ENCODE measurements at places on chromosomes 4 and X. TPM values are rescaled to one million over a fixed set of nuclear protein-coding genes. Genes with fewer than 3 reads are reported as not detected.

DNA sequence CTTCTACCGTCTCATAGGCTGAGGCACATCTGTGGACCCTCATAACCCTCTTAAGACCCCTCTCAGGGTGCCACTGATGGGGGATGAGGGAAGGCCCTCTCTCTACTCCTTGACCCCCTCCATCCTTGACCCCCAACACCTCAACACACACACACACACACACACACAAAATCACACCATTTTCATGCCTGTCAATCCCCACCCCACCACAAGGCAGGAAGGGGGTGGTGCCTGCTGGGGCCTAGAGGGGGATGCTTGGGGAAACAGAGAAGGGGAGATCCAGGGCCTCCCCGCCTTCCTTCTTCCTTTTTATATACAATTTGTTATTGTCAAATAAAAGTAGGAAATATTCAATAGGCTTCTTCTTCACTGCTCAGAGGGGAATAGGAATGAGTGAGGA lies 1.2 kb upstream of the EBP start:
- H3K36me3 ChIP-seq: no peaks in the 10 kb centered on the region
- no peak overlapping the region for H3K4me3 ChIP-seq
- DNase-seq: no peak

DNA sequence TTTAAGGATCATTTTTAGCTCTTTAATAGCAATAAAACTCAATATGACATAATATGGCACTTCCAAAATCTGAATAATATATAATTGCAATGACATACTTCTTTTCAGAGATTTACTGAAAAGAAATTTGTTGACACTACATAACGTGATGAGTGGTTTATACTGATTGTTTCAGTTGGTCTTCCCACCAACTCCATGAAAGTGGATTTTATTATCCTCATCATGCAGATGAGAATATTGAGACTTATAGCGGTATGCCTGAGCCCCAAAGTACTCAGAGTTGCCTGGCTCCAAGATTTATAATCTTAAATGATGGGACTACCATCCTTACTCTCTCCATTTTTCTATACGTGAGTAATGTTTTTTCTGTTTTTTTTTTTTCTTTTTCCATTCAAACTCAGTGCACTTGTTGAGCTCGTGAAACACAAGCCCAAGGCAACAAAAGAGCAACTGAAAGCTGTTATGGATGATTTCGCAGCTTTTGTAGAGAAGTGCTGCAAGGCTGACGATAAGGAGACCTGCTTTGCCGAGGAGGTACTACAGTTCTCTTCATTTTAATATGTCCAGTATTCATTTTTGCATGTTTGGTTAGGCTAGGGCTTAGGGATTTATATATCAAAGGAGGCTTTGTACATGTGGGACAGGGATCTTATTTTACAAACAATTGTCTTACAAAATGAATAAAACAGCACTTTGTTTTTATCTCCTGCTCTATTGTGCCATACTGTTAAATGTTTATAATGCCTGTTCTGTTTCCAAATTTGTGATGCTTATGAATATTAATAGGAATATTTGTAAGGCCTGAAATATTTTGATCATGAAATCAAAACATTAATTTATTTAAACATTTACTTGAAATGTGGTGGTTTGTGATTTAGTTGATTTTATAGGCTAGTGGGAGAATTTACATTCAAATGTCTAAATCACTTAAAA lies 15.3 kb downstream of the ALB start:
- H3K4me3 ChIP-seq: no peak overlapping the region
- no peak for DNase-seq
- H3K36me3 ChIP-seq: no peaks in the 10 kb centered on the region
- H3K4me1 ChIP-seq: no peaks in the 10 kb centered on the region
- no peak overlapping the region for H3K27ac ChIP-seq
- no peaks in the 10 kb centered on the region for H3K27me3 ChIP-seq

GRCh38 chr4:56995525-56995924 lies 16.8 kb downstream of the POLR2B start:
- DNase-seq: no peak
- no peaks in the 10 kb centered on the region for H3K4me1 ChIP-seq
- no peak overlapping the region for H3K4me3 ChIP-seq
- no peak overlapping the region for H3K27ac ChIP-seq

- H3K36me3 ChIP-seq: no peaks in the 10 kb centered on the region
- no peaks in the 10 kb centered on the region for H3K4me1 ChIP-seq
- no peaks in the 10 kb centered on the region for H3K27me3 ChIP-seq
- no peak overlapping the region for H3K27ac ChIP-seq
- no peak overlapping the region for H3K4me3 ChIP-seq
Measured at GRCh38 chr4:75545526-75545925, 10.3 kb upstream of the ODAPH start.

DNA sequence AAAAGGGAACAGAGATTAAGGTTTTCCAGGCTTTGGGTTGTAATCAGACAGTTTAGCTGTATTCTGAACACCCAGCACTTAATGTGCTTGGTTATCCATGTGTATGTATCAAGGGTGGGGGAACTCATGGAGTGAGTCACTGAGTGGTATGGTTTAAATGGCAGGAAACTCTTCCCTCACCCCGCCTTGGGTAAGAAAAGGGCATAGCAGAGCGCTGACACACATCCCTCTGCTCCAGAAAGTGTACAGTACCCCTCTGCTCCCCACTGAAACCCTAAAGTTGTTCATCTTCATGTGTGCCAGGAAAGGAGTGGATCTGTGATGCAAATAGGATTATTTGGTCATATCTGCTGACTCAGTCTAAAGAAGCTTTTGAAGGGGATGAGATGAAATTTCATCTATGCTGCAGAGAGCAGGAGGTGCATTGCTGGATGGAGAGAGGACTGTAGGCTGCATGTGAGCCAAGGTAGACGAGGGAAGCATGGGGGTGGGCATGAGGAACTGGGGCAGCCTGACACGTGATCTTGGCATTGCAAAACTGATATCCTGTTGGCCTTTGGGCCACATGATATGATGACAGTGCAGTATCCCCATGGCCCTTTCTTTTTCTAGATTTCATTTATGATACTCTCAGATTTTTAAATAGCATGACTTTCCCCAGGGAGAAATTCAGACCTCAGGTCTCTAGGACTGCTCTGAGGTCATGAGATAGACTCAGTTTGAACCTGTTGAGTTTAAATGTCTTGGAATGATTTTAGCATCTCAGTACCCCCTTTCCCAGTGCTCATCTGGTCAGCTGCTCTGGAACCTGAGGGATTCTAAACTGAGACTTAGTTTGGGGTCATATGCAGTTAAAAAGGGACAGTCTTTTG lies 84.8 kb downstream of the TMEM164 start:
- no peaks in the 10 kb centered on the region for H3K36me3 ChIP-seq
- no peaks in the 10 kb centered on the region for H3K27me3 ChIP-seq
- H3K27ac ChIP-seq: no peak overlapping the region

DNA sequence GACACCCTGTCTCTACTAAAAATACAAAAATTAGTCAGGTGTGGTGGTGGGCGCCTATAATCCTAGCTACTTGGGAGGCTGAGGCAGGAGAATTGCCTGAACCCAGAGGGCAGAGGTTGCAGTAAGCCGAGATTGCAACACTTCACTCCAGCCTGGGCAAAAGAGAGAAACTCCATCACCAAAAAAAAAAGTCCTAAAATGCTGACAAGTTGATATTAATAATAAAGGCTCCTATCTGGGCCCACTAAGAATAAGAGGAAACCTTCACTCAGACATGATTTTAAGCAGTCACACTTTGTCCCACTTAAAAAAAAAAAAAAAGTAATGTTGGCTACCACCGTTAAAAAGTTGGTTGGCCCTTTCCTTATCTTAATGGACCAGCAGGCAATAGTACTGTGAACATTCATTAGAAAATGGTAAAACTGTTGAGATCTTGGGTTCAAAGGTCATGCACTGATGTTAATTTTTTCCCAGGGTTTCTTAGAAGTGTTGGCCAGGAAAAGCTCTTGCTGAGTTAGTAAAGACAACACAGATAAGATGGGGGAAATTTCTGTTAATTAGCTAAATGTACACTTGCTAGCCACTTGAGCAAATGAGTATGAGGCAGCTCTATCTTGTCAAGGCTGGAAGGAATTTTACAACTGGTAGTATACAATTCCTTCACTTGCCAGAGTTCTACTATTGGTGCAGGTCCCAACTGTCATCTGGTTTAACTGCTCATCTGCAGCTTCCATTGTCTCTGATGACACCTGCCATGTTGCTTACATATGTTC lies 43.6 kb upstream of the BMP2K start:
- DNase-seq: no peak
- H3K4me3 ChIP-seq: no peak overlapping the region
- no peaks in the 10 kb centered on the region for H3K4me1 ChIP-seq
- no peak overlapping the region for H3K27ac ChIP-seq
- H3K36me3 ChIP-seq: no peaks in the 10 kb centered on the region

The F11 gene
- total RNA-seq: not detected
